ENCODE measurements at places on chromosomes 7 and 10.

GRCh38 chr7:102140952-102141370 is 145.7 kb upstream of the SH2B2 start:
- no peak for DNase-seq

DNA sequence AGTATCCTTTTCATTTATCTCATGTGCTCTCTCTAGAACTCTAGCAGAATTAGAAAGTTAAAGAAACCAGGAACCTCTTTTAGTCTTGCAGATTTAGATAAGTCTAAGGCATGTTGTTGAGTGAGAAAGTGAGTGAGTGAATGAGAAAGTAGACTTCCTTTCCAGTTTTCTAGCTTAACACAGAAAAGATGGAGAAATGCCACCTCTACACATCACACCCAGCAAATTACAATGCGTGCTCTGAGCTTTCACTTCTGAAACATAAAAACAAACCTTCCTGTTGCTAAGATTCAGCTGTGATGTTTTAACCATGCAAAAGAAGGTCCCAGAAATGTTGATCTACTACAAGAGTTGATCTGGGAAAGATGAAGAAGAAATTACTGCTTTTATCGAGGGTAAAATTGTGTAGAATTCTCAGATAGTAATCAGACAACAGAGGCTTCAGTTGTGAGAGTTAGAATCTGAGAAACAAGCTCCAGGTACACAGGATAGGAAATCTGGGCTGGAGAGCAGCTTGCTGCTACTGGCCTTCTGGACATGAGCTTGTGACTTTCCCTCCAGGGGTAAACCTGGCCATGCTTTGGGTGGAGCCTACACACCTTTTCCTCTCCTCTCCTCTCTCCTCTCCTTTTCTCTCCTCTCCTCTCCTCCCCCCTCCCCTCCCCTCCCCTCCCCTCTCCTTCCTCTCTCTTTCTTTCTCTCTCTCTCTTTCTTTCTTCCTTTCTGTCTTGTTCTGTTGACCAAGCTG is 4.6 kb downstream of the CYP3A5 start:
- DNase-seq, result no peak

DNA sequence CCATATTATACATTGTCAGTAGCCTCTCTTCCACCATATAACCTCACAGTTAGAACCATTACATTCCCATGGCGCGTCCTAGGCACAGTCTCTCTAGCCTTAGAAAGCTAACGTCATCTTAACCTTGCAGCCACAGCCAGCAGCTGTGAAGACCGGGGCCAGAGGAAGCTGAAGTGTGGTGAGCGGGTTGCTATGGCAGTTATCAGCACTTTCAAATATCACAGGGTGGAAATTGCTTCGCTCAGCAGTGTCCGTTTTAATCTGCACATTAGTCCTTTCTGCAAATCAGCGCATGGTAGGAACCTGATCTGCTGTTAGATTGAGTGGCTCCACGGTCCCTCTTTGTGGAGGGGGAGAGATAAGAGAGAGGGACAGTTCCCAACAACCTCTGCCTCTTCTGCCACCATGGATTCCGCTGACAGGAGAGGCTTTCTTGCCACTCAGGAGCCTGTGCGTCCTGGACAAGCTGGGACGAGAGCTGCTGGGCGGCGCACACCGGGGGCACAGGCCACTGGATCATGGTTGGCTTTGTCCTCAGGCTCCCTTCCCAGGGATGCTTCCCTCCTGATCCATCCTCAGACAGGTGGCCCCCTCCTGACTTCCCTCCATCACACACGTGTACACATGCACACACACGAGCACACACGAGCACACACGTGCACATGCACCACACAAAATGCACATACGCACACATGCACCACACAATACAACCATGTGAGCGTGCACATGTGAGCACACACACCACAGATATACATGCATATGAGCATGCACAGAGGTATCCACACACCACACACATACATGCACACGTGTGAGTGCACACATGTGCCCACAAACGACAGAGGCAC is 93.8 kb downstream of the WDR37 start:
- DNase-seq, result no peak

- DNase-seq, result no peak
These were observed 2.4 kb upstream of the ARID5B start for GRCh38 chr10:61899069-61899531.

GRCh38 chr10:21184216-21184615 is 287.1 kb upstream of the NEBL start:
- no peak for DNase-seq

- no peak for DNase-seq
These were observed 1.0 kb downstream of the EIF3B start for GRCh38 chr7:2355705-2356008.

- no peak for DNase-seq
These were observed 100.6 kb downstream of the PLXNA4 start for GRCh38 chr7:132475669-132476116.

- DNase-seq, result no peak
These were observed 54.9 kb downstream of the LRGUK start for GRCh38 chr7:134182078-134182477.

DNA sequence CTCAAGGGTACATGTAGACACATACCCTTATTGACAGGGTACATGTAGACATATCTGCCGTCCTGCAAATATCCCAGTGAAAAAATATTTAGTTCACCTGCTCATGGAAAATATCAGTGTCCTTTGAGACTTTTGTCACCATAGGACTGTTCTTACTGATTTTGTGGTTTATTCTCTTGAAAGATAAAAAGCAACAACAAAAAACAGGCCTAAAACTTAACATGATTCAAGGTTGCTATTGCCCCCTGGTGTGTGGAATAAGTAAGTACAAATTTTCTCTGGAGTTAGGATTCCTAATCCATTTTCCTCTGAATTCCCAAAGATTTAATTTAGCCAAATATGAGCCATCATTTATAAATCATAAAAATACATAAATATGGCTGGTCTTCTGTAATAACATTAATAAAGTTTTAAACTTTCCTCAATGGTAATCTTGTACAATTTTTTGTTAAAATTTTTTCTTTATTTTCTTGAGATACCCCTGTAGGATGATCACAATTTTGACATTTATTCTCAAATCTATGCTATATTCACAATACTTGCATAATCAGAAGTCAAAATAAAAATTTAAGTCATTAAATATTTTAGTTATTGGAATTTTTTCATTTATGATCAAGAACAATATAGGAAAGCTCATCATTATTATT is 741.4 kb upstream of the POT1 start:
- DNase-seq, result no peak

DNA sequence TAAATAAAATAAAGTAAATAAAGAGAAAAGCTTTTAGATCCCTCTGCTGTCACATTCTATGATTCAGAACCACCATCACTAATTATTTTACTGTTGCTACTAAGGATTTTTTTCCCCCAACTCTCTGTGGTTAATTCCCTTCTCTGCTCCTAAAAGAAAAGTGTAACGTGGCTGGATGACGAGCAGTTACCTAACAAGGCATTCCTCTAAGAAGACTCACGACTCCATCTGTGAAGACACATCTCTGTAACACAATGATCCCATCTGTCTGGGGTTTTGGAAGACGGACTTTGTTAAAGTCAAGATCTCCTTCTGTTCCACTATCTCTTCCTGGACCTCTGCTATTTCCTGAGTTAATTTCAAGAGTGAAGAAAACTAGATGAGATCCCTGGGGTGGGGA is 179.9 kb downstream of the SFMBT2 start:
- DNase-seq, result no peak

DNA sequence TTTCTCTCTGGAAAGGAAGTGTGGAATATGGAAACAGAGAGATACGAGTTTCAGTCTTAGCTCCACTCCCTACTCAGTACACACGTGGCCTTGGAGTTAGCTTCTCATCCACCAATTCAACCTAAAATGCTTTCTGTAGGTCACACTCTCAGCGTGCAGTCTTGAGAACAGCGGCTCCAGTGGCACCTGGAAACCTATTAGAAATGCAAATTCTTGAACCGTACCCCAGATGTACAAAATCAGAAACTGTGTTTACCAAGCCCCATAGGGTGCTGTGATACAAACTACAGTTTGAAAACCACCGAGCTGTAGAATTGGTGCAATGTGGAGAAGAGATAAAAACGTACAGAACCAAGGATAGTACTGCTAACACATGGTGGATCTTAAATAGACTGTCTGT is 91.1 kb upstream of the SP4 start:
- no peak for DNase-seq

DNA sequence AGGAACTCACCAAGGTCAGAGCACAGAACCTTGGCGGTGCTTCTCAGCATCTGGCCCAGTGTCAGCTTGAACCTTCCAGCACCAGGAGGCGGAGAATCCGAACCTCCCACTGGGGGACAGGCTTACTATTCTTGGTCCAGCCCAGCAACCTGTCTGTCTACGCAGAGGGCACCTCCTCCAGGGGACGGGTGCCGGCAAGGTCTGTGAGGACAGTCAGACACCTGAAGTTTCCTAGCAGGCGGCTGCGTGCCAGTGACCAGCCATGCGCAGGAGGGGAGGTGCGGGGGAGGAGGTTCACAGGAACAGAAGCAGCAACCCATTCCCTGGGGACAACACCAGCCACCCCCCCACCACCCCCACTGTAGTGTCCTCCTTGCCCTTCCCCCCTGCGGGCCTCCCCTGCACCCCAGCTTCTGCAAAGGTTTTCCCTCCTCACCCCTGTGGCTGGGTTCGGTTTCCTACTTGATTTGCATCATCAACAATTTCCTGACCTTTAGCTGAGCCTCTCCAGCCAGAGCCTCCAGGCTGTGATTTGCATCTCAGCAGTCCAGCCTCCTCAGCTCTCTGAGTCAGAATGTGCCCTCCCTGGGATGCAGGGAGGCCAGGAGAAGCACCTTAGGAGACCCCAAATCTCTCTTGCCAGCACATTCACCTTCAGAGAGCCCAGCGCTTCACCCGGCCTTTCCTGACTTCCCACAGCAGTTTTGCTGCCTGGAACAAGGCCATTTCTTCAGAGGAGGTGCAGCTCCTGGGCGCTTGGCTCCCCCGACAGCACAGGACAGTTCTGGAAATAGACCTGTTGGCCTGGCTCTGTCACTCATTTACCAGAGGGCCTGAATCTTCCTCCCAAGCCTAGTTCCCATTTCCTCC is 107.5 kb upstream of the NPS start:
- no peak for DNase-seq

DNA sequence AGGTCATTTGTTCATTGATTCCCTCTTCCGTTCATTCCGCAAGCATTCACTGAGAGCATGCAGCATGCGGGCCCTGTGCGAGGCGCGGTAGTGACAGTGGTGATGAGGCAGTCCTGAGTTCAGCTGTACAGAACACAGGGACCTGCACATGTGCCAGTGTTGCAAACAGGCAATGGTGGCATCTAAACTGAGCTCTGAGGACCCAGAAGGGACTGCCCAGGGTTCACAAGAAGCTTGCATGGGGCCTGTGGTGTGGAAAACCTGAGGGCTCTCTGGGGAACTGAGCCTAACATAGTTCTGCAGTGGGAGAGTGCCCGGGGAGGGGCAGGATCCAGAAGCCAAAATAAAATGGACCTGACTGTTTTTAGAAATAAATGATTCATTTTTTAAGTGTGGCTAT is 13.2 kb downstream of the ZNF488 start:
- DNase-seq, result no peak

DNA sequence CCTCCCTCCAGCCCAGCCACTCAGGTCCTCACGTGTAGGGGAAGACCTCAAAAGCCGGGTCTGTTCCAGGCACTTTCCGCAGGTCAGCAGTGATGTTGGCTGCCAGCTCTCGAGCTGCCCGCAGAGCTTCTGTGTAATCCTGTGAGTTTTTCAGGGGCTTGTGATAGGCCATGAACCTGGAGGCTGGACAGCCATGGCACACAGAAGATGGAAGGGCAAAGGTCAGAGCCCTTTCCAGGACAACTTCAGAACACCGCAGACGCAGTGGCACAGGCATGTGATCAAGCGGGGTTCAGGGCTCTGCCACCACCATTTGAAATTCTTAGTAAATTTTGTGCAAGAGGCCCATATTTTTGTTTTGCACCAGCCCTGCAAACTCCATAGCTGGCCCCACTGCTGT is 24.0 kb downstream of the NPC1L1 start:
- no peak for DNase-seq

- DNase-seq, result no peak
These were observed 34.9 kb upstream of the FOXL3 start for GRCh38 chr7:255038-255435.

DNA sequence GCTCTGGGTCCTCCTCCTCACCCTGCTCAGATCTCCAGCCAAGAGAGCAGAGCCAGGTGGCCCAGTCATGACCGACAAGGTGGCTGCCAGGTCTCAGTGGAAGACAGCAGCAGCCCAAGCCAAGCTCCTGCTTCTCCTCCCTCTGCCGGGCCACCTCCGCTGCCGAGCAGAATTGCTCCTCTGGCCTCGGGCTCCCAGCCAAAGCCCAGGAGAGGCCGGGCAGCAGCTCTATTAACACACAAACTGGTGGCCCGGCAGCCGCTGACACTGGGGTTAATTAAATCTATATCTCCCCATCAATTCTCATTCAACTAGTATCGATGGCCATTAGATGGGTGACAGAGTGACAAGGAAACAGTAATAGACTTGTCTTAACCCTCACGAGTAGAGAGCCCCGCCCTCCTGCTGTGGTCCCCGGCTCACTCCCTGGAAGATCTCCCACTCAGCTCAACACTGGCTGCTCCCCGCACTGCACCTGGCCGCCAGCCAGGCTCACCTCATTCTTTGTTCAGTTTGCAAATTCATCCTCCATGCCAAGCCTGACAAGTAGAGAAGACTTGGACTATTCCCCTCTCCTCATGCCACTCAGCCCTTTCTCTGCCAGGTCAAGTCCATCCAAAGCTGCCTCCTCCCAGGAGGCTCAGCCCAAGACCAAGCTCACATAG is 74.1 kb upstream of the UNC5B start:
- DNase-seq, result no peak

DNA sequence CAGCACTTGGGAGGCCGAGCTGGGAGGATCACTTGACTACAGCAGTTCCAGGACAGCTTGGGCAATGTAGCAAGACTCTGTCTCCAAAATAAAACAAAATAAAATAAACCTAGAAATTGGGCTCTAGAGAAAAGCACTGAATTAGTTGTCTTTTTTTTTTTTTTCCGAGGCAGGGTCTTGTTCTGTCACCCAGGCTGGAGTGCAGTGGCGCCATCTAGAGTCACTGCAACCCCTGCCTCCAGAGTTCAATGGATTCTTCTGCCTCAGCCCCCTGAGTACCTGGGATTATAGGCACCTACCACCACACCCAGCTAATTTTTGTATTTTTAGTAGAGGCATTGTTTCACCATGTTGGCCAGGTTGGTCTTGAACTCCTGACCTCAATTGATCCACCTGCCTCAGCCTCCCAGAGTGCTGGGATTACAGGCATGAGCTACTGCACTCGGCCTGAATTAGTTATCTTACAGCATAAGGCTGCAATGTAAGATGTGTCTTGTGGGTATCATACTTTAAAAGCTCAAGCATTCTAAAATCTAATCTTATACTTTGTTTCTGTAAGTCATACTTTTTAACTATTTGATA is 12.8 kb downstream of the MEIG1 start:
- peak; percentile 55 for DNase-seq

- no peak for DNase-seq
These were observed 4.1 kb upstream of the TAS2R5 start for GRCh38 chr7:141785706-141786552.

Measured in stimulated activated CD4-positive, alpha-beta T cell treated with anti-CD3 and anti-CD28 coated beads, Interleukin-4, amount 100 ng/mL, for 1 hour (primary cell).